H9 (cell line): ENCODE measurements at places on chromosomes 12 and 14. TPM values are rescaled to one million over a fixed set of nuclear protein-coding genes. Genes with fewer than 3 reads are reported as not detected.
A peak's percentile ranks its signal among the peaks of the same experiment; 100 is the strongest.

GRCh38 chr12:99253068-99253467 lies 394.5 kb upstream of the GARIN6 start:
- H3K27ac ChIP-seq, result no peak overlapping the region
- H3K36me3 ChIP-seq, result no peaks in the 10 kb centered on the region
- no peaks in the 10 kb centered on the region for H3K27me3 ChIP-seq
- DNase-seq, result no peak
- no peak overlapping the region for H3K4me3 ChIP-seq

GRCh38 chr12:27733052-27733656 lies 22.5 kb downstream of the MRPS35 start:
- DNase-seq, result no peak
- no peaks in the 10 kb centered on the region for H3K4me1 ChIP-seq
- no peak overlapping the region for H3K27ac ChIP-seq
- no peaks in the 10 kb centered on the region for H3K27me3 ChIP-seq
- H3K36me3 ChIP-seq, result peaks cover 2% of the 10 kb centered on the region; the same call in 2 of the 3 replicates
- H3K4me3 ChIP-seq, result no peak overlapping the region

GRCh38 chr12:80485222-80485987 lies 41.4 kb downstream of the PTPRQ start:
- no peak for DNase-seq
- H3K27me3 ChIP-seq, result no peaks in the 10 kb centered on the region
- no peak overlapping the region for H3K4me3 ChIP-seq
- no peaks in the 10 kb centered on the region for H3K36me3 ChIP-seq
- H3K4me1 ChIP-seq, result no peaks in the 10 kb centered on the region

DNA sequence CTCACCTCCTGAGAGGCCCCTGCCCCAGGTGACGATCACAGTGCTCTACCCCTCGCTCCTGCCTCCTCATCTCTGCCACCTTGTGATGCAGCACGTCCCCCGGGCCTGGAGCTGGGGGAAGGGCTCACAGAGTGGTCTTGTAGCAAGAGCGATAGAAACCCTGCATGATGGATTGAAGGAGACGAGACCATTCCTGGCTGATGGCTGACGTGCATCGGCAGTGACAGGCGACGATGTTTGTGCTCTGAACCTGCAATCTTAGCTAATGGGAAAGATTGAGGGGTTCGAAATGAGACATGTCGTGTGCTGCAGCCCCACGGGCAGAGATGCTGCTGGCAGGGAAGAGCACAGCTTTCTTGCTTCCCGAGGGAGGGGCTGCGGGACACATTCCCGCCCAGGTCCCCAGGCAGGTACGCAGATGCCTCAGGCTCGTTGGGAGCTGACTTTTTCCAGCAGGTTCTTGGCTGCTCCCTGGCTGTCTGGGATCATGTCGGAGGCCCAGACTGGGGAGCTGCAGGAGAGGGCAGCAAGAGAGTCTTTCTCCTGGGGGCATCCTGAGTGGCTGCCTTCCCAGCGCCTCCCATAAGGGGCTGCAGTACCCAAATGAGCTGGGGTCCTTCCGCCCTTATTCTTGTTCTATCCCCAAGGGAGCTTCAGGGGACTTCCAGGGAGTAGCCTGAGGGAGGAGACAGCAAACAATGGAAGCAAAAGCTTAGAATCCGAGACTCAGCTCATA lies 38.7 kb upstream of the GPATCH2L start:
- no peaks in the 10 kb centered on the region for H3K27me3 ChIP-seq
- no peaks in the 10 kb centered on the region for H3K36me3 ChIP-seq
- peaks cover 23% of the 10 kb centered on the region; the same call in 1 of the 2 replicates for H3K4me1 ChIP-seq
- peak overlapping the region; percentile 44 for H3K27ac ChIP-seq
- peak; percentile 75 for DNase-seq
- H3K4me3 ChIP-seq, result peak overlapping the region; percentile 36; the same call in 2 of the 3 replicates

DNA sequence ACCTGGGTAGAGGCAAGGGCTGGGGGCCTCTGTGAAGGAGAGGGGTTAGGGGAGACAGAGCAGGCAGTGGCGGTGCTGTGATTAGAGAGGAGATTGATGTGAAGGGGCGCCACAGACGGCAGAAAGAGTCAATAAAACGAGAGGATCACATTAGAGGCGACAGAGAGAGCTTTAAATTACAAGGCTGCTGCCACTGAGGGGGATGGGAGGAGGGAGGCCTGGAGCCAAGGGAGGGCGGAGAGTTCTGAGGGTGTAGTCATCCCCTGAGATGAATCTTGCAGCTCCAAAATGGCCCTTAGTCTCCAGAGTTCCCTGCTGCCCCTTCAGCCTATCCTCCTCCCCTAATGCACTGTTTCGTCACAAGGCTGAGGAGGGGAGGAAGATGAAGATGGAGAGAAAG lies 12.8 kb downstream of the ZFHX2 start:
- H3K4me1 ChIP-seq, result peaks cover 21% of the 10 kb centered on the region; the same call in 1 of the 2 replicates
- peaks cover 31% of the 10 kb centered on the region for H3K36me3 ChIP-seq
- peak overlapping the region; percentile 89 for H3K4me3 ChIP-seq
- peak overlapping the region; percentile 96 for H3K27ac ChIP-seq
- no peaks in the 10 kb centered on the region for H3K27me3 ChIP-seq

DNA sequence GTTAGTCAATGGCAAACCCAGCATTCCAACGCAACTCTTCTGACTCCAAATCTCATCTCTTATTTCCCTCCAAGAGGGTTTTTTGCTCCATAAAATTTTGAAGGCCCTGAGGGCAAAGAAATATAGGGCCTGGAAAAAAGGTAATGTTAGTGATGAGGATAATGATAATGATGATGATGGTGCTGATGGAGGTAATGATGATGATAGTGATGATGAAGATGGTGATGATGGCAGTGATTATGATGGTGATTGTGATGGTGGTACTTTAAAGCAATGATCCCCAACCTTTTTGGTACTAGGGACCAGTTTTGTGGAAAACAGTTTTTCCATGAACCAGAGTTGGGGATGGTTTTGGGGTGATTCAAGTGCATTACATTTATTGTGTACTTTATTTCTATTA lies 50.1 kb downstream of the TMX1 start:
- no peak overlapping the region for H3K4me3 ChIP-seq
- H3K27ac ChIP-seq, result no peak overlapping the region
- no peaks in the 10 kb centered on the region; the same call in 1 of the 2 replicates for H3K36me3 ChIP-seq
- DNase-seq, result no peak

DNA sequence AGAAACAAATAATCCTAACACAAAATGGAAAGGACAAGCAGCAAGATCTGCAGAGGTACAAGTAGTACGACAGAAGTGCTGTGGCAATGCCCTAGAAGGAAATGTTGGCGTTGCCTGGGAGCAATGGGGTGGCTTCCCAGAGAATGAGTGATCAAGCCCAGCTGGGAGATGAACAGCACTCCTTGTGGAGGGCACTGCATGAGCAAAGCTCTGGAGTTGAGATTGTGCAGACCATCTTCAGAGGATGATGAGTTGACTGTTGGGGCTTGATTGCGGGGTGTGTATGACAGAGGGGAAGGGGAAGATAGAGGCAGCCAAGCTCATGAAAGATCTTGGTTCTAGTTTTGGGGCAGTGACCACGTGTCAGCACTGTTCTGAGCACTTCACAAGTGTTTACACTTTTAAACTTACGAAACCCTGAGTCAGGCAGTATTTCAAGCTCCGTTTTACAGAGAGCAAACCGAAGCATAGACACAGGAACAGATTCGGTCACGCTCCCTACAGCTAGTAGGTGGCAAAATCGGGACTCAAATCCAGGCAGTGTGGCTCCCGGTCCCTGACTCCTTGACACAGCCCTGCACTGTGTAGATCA lies 127.2 kb upstream of the LHX5 start:
- no peak overlapping the region for H3K4me3 ChIP-seq
- no peak for DNase-seq
- H3K27ac ChIP-seq, result no peak overlapping the region
- H3K36me3 ChIP-seq, result no peaks in the 10 kb centered on the region
- no peaks in the 10 kb centered on the region for H3K27me3 ChIP-seq

DNA sequence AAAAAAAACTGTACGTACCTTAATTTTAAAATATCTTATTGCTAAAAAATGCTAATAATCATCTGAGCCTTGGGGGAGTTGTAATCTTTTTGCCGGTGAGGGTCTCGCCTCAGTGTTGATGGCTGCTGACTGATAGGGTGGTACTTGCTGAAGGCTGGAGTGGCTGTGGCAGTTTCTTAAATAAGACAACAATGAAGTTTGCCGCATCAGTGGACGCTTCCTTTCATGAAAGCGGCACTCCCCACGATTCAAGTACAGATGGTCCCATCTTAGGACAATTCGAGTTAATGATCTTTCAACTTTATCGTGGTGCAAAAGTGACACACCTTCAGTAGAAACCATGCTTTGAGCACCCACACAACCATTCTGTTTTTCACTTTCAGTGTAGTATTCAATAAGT lies 7.6 kb upstream of the PLD4 start:
- no peaks in the 10 kb centered on the region; the same call in 2 of the 3 replicates for H3K36me3 ChIP-seq
- H3K27ac ChIP-seq, result no peak overlapping the region
- no peaks in the 10 kb centered on the region for H3K27me3 ChIP-seq
- DNase-seq, result no peak
- no peaks in the 10 kb centered on the region for H3K4me1 ChIP-seq

Gene SIX1
- 0.09 and 0.17 TPM in 2 replicates for total RNA-seq

Gene ANO2
- total RNA-seq, result 3.8 and 4.2 TPM in 2 replicates
